ENCODE measurements at places on chromosomes 2 and 18. TPM values are rescaled to one million over a fixed set of nuclear protein-coding genes. Genes with fewer than 3 reads are reported as not detected.

DNA sequence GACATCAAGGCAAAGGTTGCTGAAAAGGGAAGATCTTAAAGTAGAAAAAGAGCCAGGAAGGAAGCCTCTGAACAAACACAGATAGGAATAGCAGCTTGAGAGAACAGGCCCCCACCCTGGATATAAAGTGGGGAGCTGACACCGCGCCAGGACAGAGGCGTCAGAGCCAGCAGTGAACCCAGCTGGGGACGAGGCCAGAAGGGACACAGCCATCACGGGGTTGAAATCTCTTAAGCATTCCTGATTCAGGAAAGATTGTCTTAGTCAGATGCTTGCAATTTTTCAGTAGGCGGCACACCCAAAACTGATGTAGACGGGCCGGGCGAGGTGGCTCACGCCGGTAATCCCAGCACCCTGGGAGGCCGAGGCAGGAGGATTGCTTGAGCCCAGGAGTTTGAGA is 93.8 kb upstream of the PHLPP1 start:
- peak; percentile 63 for DNase-seq

GRCh38 chr18:47979611-47980200 is 49.2 kb upstream of the SMAD2 start:
- DNase-seq: no peak

DNA sequence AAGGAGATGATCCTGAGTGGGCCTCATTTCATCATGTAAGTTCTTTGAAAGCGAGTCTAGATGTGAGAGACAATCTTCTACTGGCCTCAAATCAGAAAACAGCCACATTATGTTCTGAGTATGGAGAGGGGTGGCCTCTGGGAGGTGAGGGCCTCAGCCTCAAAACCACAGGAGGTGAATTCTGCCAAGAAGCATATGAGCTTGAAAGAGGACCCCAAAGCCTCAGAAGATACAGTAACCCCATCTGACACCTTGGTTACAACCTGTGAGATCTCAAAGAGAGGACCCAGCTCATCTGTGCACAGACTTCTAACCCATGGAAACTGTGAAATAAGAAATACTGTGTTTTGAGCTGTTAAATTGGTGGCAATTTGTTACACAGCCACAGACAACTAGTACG is 200.1 kb downstream of the ARHGAP15 start:
- DNase-seq: no peak

The C2orf78 gene
- not detected for total RNA-seq

The GPAT2 gene
- total RNA-seq: 5.3 TPM

All from left ventricle myocardium inferior (tissue), 1 donor.